Stimulated activated CD8-positive, alpha-beta memory T cell treated with anti-CD3 and anti-CD28 coated beads, Interleukin-2, amount 100 ng/mL, for 1 hour (primary cell): ENCODE measurements at places on chromosomes 11 and 22.
A peak's percentile ranks its signal among the peaks of the same experiment; 100 is the strongest.

DNA sequence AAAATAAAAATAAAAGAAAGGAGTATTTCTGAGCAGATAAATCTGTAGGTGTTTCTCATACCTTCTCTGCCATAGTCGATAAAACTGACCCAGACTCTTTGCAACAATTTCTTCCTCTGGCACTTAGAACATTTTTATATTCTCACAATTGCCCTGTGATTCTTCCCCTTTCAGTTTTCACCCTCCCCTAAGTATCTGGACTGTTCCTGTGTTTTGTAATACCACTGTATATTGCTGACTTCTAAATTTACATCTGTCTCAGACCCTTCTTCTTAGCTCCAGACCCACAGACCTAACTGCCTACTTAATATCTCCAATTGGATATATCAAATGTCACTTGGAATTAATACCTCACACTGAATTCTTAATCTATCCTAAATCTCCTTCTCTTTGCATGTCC, 133.4 kb upstream of the DDI1 start:
- DNase-seq, result no peak

DNA sequence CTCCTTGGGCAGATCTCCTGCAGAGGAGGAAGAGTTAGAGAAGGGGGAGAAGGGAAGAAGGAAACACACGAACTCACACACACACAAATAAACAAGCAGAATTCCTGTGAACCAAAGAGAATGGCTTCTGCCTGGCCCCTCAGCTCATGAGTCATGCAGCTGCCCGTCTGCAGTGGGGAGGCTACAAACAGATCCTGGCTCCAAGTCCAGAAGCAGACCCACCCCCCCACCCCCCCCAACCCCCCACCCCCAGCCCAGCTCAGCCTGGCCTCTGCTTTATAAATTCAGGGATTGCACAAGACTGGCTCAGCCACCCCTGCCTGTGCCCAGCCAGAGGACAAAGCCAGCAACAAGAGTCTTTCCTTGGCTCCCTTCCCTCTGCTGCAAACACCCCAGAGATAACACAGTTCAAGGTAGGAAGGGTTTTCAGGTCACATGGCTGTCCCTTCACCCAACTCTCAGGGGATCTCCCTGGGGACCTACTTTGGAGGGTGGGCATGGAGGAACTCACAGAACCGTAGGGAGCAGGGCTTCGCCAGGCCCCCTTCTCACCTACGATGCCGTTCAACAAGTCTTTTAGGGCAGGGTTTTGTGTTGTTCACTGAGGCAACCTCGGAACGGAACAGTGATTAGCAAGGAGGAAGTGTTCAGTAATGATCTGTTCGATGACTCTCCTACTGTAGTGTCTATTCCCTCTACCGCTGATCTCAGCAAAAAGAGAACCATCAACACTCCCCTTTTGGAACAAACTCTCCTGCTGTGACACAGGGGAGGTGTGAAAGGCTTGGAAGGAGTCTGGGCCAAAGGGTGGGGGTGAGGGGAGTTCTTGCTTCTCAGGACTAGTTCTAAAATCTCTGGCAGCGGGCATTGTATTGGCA, 35.5 kb downstream of the RPL27A start:
- no peak for DNase-seq

GRCh38 chr22:21067901-21068680, 22.3 kb downstream of the LRRC74B start:
- DNase-seq, result no peak

GRCh38 chr11:44505581-44506054, 59.8 kb upstream of the CD82 start:
- DNase-seq, result no peak

- DNase-seq, result no peak
Measured at GRCh38 chr22:23384431-23384830, 195.7 kb downstream of the IGLL1 start.

DNA sequence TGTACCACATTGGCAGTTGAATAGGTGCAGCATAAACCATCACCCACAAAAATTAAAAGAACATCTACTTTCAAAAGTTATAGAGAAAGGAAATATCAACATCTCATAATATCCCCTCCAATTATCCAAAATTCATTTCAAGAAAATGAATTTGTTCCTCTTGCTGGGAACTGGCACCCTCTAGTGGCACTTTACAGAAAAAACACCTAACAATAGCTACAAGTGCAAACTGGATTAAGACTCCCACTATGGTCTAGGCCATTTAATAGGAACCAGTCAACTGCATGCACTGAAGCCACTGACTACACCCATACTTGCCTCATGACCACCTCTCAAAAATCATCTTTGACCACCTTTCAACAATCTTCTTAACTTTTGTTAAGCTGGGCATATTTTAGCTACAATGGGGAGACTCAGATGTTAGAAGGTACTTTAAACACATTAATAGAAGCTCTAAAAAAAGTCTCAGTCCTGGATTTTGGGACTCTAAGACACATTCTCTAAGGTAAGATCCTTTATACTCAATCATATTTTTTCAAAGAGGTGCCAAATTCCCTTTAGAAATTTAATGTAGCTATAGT, 17.3 kb downstream of the TRAF6 start:
- DNase-seq, result no peak

DNA sequence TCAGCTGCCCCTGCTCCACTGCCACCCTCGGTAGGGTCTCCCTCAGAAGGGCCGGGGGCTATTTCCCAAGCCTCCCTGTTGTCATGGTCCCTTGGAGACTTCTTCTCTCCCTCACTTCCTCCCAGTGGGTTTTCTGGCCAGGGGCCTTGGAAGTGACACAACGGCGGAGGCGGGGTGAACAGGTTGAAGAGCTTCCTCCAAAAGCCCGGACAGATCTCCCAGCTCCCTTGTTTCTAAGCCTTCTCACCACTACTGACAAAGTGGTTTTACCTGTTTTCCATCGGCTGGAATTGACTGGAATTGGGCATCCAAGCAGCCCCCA, 14.5 kb downstream of the MYH9 start:
- no peak for DNase-seq

GRCh38 chr11:14537134-14537599, 17.0 kb upstream of the PSMA1 start:
- no peak for DNase-seq

- DNase-seq, result no peak
Measured at GRCh38 chr11:1668911-1669473, 28.0 kb upstream of the KRTAP5-6 start.

- DNase-seq, result no peak
Measured at GRCh38 chr11:68659158-68659921, 25.0 kb upstream of the GAL start.

GRCh38 chr22:40203572-40203971, 25.8 kb downstream of the TNRC6B start:
- DNase-seq, result no peak

DNA sequence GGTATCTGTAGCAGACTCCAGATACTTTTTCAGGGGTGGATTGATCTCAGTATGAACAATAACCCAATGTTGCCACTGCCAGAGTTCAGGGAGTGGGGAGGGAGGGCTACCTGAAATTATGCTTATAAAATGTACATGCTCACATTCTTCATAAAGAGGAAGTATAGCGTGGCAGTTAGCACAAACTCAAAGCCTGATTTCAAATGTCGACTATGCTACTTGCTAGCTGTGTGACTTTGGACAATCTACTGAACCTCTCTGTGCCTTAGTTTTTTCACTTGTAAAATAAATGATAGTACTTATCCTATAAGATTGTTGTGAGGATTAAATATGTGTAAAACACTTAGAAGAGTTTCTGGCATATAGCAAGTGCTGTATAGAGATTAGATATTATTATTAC, 26.5 kb upstream of the POU2AF1 start:
- DNase-seq, result no peak

DNA sequence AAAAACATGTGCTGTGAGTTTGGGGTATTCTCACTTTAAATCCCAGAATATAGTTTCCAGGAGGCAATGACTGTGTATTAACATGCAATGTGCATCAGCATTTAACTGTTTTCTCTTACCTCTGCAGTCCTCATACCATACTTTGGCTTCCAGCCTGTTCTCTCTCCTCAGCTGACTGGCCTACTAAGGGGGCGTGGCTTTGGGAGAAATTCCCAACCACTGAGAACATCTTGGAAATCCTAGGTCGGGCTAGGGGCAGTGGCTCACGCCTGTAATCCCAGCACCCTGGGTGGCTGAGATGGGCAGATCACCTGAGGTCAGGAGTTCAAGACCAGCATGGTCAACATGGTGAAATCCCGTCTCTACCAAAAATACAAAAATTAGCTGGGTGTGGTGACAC, 13.5 kb upstream of the ZC3H12C start:
- no peak for DNase-seq

GRCh38 chr11:76200006-76200940, 6.0 kb downstream of the WNT11 start:
- no peak for DNase-seq

GRCh38 chr22:50627642-50628542, at the start of gene ARSA:
Gene ARSA (minus strand): TSS chr22:50628152. CDS start chr22:50627779, 373 bp downstream.
- DNase-seq, result peak; percentile 61

DNA sequence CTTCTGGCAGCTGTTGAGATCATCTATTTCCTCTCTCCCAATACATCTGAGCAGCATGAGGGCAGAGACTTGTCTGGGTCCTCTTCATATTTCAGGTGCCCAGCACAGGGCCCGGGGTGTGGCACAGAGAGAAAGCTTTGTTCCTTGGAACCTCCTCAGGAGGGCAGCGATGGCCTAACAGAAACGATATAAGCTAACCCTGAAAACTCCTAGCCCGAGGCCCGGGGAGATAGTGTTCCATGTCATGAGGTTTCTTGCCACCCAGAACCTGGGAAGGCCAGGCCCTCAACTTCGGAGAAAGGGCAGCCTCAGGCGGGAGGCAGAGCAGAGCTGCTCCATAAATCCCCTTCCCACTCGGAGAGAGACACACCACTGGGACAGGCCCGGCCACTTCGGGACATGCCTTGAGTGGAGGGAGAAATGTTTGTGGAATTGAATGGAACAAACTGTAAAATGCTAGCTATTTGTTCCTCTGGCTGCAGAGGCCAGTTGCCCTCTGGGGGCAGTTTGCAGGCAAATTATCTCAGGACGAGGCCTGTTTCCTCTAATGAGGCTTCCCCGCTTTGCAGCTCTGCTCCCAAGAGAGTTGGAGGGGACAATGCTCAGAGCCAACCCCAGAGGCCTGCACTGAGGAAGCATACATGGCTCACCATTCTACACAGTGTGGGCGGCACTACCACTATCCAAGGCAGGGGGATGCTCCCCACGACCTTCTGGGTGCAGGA, 11.6 kb downstream of the ARRB1 start:
- no peak for DNase-seq

- DNase-seq, result no peak
Measured at GRCh38 chr11:38425578-38425977, 1827.5 kb upstream of the RAG2 start.

DNA sequence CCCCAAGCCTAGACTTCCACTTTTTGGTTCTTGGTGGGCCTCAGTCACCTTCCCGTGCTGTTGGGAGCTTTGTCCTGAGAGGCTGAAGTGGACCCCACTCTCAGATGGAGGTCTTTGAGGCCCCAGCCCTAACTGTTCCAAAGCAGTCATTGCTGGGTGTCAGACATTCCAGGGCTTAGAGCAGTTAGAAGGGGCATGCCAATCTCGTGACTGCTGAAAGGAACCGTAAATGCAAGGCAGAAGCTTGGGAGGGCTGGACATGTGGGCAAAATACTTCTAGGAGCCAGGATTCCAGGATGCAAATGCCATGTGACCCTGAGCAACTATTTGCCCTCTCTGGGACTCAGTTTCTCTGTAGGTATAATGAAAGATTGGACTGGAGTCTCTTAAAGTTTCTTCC, 118.8 kb upstream of the CRYBB3 start:
- no peak for DNase-seq

GRCh38 chr11:47797633-47798032, 30.5 kb upstream of the FNBP4 start:
- no peak for DNase-seq

DNA sequence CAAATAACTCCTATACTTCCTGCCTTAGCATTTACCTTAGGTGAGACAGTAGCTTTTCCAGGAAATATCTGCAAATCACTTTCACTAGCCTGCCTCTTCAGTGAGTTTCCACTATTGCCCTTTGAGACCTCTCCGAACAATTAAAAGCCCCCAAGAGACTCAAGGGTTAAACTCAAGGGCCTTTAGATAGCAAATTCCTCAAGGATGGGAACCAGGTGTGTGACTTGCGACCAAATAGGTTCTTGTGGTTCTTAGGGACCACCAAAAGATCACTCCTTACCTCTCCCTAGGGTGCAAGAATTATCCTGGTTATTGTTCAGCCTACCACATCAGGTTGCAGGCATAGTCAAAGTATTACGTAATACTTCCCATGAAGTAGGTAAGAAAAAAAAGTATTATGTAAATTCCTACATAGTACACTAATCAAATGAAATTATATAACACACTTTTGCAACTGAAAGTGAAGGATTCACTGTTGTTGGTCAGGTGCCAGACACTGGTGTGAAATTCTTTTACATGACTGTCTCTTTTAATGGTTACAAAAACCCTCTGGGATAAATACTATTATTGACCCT, 1.4 kb upstream of the RDX start:
- no peak for DNase-seq

DNA sequence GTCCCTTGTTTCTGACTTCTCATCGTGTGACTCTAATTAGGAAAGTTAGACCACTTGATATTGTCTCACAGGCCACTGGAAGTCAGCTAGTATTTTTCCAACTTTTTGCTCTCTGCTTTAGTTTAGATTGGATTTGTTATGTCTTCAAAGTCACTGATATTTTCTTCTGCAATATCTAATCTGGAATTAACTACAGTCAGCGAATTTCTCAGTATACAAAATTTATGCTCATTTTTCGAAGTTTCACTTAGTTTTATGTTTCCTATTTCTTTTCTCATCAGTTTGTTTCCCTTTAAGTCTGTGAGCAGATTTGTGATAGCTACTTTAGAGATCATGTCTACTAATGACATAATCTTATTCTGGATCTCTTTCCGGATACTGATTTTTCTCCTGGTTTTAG, 1027.2 kb upstream of the CNTN5 start:
- no peak for DNase-seq

GRCh38 chr11:86617502-86617901, 54.9 kb downstream of the ME3 start:
- no peak for DNase-seq

DNA sequence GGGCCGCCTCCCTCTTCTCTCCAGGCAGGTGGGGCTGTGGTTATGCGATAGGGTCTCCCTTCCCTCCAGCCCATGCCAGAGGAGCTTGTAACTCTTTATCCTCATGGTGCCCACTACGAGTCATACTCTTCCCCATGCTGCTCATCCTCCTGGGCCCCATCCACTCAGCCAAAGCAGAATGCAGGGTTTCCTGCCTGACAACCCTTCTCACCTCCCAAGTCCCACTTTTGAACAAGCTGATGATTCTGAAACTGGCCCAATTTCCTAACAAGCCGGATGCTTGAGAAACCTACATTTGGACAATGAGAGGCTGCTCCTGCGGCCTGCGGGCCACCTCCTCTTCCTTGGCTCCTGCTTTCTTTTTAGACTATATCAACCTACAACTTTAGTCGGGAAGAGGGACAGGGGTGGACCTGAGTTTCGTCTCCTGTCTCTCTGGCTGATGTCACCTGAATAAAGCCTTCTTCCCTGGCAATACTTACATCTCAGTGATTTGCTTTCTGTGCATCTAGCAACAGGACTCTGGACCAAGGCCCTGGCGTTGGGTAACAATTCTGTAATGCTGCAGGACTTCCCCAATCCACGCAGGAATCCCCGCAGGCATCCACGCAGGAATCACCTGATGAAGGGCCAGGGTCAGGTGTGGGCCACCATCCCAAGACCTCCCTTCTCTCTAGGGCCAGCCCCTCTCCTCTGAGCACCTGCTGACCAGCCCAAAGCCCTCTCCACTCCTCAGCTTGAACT, 1.5 kb upstream of the NDUFS8 start:
- DNase-seq, result no peak
